ENCODE measurements at places on chromosomes 1 and 21.
A peak's percentile ranks its signal among the peaks of the same experiment; 100 is the strongest.

GRCh38 chr1:228669242-228669585, 66.1 kb upstream of the RHOU start:
- no peak for DNase-seq

- no peak for DNase-seq
Observed at GRCh38 chr1:17375651-17376050, 3.7 kb downstream of the PADI6 start.

DNA sequence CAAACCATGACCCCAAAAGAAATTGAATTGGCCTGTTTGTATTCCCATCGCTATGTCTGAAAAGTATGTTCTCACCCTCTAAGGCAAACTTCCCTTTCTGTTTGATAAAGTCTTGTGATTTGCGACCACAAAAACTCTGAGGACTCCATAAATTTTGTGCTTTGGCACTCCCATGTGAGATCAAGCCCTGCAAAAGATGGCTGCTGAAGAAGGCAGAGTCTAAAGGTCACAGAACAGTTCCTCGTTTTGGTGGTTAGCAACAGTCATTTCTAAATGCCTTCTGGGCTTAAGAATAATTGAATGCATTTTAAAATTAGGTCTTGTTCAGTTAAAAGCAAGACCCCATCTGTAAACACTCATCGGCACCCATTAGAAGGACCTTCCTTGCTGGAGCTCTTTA, 441.6 kb downstream of the OMA1 start:
- no peak for DNase-seq

DNA sequence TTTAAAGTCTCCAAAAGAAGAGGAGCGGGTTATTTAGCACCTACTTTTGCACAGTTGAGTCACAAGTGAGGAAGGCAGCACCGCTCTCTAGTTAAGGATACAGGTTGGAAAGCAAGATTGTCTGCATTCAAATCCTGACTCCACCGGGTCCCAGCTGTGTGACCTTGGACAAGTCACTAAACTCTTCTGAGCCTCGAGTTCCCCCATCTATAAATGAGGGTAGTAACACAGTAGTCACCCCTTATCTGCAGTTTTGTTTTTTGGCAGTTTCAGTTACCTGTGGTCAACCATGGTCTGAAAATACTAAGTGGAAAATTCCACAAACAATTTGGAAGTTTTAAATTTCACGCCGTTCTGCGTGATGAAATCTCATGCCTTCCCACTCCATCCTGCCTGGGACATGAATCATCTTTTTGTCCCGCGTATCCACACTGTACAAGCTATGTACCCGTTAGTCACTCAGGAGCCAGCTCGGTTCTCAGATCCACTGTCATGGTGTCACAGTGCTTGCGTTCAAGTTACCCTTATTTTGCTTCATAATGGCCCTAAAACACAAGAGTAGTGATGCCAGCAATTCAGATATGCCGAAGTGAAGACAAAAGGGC, 49.4 kb downstream of the CAPZB start:
- no peak for DNase-seq

DNA sequence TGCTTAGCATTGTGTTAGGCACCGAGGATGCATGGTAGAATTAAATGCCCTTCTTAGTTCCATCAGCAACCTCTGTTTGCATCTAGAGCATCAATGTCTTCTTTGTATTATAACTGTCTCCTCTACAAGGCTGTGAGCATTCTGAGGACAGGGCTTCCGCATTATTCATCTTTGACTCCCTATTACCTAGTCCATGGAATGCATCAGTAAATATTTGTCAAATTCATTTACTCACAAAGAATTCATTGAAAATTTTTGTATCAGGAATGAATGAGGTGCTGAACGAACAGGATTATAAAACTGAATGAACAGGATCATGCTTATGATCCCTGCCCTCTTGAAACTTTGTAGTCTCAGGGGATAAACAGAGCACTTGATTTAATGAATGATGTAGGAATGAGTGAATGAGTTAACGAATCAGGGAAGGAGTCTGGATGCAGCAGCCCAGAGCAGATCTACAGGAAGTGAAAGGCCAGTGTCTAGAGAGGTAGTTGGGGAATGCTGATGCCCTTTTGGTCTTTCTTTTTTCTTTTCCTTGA, 2.8 kb downstream of the RHBDL2 start:
- no peak for DNase-seq

GRCh38 chr1:205052690-205053089, 9.7 kb downstream of the CNTN2 start:
- peak; percentile 35 for DNase-seq

DNA sequence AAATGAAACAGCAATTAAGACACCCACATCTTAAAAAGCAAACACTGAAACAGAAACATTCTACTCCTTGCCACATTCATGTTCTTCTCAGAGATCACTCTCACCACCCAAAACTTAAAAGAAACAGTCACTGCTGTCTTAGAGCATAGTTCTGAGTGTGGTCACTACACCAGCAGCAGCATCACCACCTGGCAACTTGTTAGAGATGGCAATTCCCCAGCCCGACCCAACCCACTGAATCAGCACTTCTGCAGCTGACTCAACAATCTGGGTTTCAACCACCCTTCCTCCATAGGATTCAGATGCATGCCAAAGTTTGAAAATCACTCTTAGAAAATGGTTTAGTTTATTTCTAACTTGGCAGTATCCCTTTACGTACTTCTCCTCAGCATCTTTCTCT, 126.1 kb downstream of the CDC42BPA start:
- DNase-seq: no peak

- no peak for DNase-seq
Observed at GRCh38 chr21:32529679-32530078, 55.6 kb downstream of the TCP10L start.

GRCh38 chr1:44999232-44999631, 11.9 kb downstream of the HECTD3 start:
- DNase-seq: no peak

DNA sequence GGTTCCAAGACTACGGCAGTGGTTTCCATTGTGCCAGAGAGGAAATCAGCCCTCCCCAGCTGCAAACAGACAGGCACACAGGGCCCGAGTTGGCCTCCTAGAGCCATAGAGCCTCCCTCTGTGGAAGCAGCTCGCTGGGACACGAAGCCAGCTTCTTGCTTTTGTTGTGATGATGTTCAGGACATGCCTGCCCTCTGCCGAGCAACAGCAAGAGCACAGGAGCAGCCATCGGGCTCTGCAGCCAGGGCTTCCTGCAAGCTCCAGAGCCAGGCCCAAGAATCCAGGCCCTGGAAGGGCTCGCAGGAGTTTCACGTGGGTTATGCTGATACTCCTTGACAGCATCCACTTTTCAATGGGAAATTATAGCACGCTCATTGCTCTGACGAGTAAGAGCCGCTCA, 18.5 kb downstream of the NPHP4 start:
- no peak for DNase-seq

DNA sequence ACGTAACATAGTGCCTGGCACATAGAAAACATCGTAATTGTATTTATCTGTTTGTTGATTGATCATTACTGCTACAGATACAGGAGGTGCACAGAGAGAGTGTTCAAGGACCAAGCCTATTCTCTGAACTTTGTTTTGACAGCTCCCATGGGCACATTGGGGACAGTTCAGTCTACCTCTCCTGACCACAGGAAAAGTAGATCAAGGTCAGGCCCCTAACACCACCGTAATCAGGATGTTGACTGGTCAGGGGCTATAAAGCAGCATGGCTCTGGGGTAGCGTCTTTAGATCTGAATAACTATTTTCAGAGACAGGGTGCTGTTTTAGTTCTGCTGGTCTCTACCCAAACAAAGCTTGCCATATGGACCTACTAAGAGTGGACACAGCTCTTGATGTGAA, 223.1 kb upstream of the IRF2BP2 start:
- DNase-seq: no peak

GRCh38 chr21:31201548-31201947, 142.5 kb downstream of the TIAM1 start:
- DNase-seq: no peak

GRCh38 chr1:205805082-205805711, 7.8 kb downstream of the SLC41A1 start:
- DNase-seq: no peak

DNA sequence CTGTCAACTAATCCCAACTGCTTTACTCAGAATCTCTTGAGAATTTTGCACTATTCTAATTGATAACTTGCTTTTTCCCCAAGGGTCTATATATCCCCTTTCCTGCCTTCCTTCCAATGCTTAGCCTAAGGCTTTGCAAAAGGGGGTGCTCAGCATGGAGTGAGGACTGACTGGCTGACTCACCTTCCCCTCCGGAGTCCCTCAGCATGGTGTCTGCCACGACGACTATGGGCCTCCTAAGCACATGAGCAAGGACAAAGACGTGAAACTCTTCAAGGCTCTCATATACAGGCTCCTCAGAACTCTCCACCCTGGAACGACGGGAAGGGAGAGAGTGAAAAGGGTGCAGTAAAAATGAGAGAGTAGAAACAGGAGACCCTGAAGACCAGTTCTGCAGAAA, 13.2 kb upstream of the MTMR11 start:
- no peak for DNase-seq

DNA sequence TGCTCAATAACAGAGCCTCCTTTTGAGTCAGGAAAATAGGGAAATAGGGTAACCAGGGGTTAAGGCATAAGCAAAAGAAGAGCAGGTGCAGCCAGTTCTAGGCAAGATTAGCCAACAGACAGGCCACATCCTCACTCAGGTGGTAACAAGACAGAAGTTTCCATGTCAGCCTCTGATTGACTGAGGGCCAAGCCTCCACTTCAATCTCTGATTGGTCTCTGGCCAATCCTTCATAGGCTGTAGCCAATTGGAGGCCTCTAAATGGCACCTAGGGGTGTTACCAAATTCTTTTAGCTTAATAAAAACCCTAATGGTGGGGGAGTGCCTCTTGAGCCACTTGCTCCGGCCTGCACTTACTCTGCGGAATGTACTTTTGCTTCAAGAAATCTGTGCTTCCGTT, 37.2 kb downstream of the LACTBL1 start:
- no peak for DNase-seq

DNA sequence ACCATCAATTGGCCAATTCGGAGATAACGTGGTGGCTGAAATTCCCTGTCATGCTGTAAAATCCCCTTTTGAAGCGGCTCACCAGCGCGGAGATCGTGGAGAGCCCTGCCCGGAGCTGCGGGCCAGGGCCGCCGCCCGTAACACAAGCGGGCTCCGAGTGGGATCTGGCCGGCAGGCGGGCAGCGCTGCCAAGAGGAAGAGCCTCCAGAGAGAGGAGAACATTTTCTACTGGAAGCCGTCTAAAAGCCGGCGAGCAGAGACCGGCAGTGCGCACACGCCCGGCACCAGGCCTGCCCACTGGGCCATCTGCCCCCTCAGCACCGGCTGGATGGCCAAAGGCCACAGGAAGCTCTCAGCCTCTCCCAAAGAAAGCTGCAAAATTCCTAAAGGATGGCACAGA, 15.5 kb downstream of the SSBP3 start:
- DNase-seq: no peak

GRCh38 chr1:56068908-56069307, 510.5 kb downstream of the PLPP3 start:
- no peak for DNase-seq

- no peak for DNase-seq
Observed at GRCh38 chr21:41598561-41599431, 90.8 kb upstream of the TMPRSS2 start.

DNA sequence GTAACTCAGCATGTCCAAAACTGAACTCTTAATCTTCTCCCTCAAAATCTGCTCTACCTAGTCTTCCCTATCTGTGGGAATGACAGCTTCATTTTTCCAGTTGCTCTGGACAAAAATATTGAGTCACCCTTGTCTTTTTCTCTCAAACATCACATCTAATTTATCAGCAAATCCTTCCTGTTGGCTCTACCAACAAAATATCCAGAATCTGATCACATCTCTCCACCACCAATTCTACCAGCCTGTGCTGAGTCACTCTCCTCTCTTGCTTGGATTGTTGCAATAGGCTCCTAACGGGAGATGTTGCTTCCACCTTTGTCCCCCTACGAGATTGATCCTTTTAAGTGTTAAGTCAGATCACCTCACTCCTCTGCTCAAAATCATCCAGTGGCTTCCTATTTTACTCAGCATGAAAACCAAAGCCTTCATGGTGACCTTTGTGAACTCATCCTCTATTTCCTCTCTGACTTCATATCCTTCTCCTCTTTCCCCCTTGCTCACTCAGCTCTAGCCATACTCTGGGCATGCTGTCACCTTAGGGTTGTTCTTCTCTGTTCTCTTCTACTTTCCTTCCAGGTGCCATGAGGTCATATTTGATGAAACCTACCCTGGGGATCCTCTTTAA, 21.5 kb upstream of the SMYD2 start:
- DNase-seq: no peak

GRCh38 chr1:193104502-193104906, 710 bp downstream of the GLRX2 start:
- DNase-seq: no peak

DNA sequence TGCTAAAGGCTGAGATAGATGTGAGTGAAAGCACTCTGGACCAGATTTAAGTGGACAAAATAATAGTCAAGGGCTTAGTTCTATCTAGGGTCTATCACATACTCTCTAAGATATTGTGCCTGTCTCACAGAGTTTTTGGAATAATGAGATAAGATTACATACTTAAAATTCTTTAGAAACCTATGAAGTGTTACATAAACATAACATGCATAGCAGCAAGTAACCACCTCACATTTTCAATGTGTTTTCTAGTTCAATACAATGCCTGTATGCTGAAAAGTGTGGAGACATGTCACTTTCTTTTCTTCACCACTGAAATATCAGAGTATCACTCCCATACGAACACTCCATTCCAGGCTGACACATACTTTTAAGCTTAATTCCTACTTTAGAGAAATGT, 16.2 kb downstream of the SDCCAG8 start:
- DNase-seq: no peak

- DNase-seq: no peak
Observed at GRCh38 chr1:32349211-32349708, 13.0 kb downstream of the FAM229A start.

DNA sequence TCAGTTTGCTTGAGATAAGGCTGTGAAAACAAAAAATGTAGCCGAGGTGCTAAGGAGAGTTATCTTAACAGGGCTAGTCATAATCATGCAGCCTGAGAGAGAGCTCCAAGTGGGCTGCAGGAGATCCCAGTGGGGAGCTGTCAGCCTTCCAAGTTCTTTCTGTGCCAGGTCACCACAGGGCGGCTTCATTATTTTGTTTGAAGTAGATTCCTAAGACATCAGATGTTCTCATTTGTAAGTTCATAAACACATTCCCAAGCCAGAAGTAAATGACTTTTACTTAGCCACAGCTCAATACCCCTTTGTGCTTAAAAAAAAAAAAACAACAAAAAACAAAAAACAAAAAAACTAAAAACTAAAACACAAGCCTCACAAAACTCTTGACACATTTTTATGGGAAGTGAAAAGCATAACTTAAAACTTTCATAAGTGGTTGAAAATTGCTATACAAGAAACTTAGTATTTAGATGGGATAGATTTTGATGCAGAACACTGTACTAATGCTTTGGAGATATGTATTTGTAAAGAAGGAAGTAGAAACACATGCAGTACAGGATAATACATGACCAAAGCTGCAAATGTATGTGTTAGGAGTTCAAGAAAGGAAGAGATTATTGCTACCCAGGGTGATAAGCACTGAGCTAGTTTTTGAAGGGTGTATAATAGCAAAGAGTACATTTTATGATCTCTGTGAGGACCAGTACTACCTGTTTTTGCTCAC, 8.6 kb downstream of the CDC14A start:
- DNase-seq: no peak

GRCh38 chr1:92324784-92325183, 25.9 kb downstream of the RPAP2 start:
- no peak for DNase-seq

GRCh38 chr1:107760065-107760464, 204.9 kb downstream of the VAV3 start:
- no peak for DNase-seq

Data from NCI-H1436 treated with DMSO at 0.1 percent for 48 hours (cell line).